ENCODE measurements at places on chromosomes 16 and 17. TPM values are rescaled to one million over a fixed set of nuclear protein-coding genes. Genes with fewer than 3 reads are reported as not detected.

GRCh38 chr16:4183237-4184037 lies 58.4 kb downstream of the SRL start:
- H3K36me3 ChIP-seq: no peaks in the 10 kb centered on the region
- H3K27me3 ChIP-seq: peaks cover 4% of the 10 kb centered on the region
- peak overlapping the region; percentile 95 for H3K27ac ChIP-seq
- peak; percentile 99 for DNase-seq
- peak overlapping the region; percentile 72 for H3K4me3 ChIP-seq

DNA sequence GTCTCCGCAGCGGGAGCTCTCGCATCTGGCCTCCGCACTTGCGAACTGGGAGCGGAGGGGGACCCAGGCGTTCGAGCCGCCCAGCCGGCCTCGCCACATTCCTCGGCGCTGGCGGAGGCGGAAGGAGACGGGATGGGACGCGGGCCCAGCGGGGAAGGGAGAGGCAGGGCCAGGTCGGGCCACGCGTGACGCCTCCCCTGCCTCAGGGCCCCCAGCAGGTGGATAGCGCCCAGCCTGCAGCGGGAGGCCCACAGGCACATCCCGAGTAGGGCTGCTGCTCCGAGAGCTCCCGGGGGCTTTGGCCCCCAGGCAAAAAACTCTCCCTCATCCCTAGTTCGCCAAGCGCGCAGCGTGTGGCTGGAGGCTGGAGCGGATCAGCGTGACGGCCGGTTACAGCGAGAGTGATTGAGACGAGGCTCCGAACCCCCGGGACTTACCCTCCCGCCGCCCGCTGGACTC lies 800 bp downstream of the PLEKHH3 start:
- peaks cover 4% of the 10 kb centered on the region for H3K27me3 ChIP-seq
- H3K4me3 ChIP-seq: peak overlapping the region; percentile 86
- H3K27ac ChIP-seq: peak overlapping the region; percentile 94
- H3K36me3 ChIP-seq: peaks cover 6% of the 10 kb centered on the region

GRCh38 chr17:27376637-27377547 lies 79.4 kb upstream of the KSR1 start:
- no peak overlapping the region for H3K27ac ChIP-seq
- DNase-seq: no peak
- no peaks in the 10 kb centered on the region for H3K27me3 ChIP-seq

DNA sequence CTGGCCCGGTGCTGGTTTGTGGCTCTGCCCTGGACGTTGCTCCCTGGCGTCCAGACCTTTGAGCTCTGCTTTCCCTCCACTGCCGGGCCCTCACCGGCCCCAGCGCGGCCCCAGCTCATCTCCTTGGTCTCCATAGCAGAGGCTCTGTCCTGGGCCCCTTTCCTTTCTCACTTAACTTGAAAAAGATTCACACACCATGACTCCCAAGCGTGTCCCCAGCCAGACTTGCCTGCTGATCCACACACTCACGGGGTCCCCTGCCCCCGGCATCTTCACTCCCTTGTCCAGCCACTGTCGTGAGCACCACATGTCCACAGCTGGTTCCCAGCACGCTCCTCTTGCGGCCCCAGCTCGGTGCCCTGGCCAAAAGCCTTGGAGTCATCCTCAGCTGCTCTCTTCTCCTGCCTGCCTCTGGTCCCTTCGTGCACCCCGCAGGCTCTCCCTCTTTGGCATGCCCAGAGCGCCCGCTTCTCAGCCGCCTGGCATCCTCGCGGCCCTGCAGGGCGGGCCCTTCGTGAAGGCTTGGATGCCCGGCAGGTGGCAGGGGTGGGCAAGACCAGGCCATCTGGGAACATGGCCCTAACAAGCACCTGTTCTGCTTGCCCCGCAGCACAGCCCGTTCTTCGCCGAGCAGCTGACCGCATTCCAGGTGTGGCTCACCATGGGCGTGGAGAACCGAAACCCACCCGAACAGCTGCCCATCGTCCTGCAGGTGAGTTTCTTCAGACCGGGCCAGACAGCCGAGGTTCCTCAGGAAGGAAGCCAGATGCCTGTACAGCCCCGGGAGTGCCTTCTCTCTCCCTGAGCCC lies 145.6 kb upstream of the CHMP6 start:
- H3K27ac ChIP-seq: no peak overlapping the region
- no peak for DNase-seq
- H3K36me3 ChIP-seq: peaks cover 25% of the 10 kb centered on the region
- no peaks in the 10 kb centered on the region for H3K27me3 ChIP-seq

DNA sequence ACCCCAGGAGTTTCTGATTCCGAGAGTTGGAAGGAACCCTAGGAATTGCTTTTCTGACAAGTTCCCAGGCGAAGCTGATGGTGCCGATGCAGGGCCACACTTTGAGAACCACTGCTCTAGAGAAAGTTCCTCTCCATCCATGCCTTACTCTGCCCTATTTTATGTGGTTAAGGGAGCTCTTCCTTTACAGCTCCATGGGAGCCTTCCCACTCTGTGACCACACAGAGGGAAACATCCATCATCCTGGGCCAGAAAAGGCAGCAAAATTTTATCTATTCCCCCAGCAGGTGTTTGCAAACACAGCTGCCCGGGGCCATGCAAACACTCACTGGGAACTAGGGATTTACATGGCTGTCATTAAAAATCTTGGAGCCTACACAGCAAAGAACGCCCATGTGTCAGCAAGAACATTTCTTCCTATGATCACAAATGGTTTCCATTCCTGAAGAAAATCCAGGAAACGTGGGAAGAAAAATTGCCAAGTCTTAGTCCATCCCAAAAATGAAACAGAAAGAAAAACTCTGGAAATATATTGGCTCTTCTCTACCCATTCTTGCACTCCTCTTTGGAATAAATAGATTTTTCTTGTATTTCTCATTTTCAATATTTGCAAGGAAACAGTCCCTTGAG lies 252.7 kb downstream of the PMP22 start:
- H3K4me3 ChIP-seq: no peak overlapping the region
- H3K4me1 ChIP-seq: no peaks in the 10 kb centered on the region
- peaks cover 21% of the 10 kb centered on the region for H3K27me3 ChIP-seq
- no peak for DNase-seq
- no peak overlapping the region for H3K27ac ChIP-seq
- no peaks in the 10 kb centered on the region for H3K36me3 ChIP-seq

DNA sequence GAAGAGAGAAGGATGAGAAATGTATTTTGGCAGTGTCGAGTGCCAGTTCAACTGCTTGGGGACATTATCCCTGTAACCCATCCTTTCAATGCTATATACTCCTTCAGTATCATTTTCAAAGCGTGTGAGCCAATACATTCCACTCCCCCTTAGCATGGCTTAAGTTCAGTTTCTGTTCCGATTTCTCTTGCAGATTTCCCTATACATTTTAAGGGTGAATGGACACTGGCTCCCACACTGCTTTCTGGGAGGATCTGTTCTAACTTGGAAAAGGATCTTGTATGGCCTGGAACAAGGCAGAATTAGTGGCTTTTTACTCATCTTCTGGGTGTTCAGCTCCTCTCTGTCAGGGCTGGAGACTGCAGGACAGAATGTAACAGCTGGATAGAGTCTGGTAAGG lies 333.8 kb downstream of the HAPSTR1 start:
- peaks cover 30% of the 10 kb centered on the region for H3K27me3 ChIP-seq
- H3K27ac ChIP-seq: no peak overlapping the region
- no peak overlapping the region for H3K4me3 ChIP-seq
- no peaks in the 10 kb centered on the region for H3K4me1 ChIP-seq
- H3K36me3 ChIP-seq: no peaks in the 10 kb centered on the region
- DNase-seq: no peak

DNA sequence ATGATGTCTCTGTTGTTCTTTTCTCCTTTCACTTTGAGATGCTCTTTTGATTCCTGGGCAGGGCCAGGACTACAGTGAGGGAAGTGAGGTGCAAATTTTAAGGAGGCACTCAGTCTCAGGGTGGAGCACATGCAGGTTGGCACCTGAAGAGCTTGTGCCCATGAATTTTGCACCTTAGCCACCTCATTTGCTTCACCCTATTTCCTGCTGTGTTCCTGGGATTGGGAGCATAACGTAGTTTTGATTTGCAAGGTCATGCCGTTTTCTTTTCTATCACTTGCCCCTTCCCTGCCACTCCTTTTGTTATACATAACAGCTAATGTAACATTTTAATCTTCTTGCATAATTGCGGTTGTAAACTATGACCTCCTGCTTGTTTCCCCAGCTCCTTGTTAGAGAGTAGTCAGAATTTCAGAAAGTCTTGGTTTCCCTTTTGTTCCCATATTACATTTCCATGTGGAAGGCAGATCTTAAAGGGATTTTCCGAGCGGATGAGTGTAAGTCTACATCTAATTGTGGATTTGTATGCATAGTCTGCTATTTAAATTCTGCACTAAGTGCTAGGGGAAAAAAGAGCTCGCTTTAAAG lies 9.8 kb downstream of the PMFBP1 start:
- H3K4me3 ChIP-seq: no peak overlapping the region
- DNase-seq: no peak
- peaks cover 4% of the 10 kb centered on the region for H3K36me3 ChIP-seq
- H3K27ac ChIP-seq: no peak overlapping the region
- H3K4me1 ChIP-seq: peaks cover 46% of the 10 kb centered on the region
- H3K27me3 ChIP-seq: no peaks in the 10 kb centered on the region

GRCh38 chr16:716200-716568 lies 1.3 kb downstream of the METRN start:
- DNase-seq: no peak
- H3K27me3 ChIP-seq: peaks cover 42% of the 10 kb centered on the region
- peaks cover 13% of the 10 kb centered on the region for H3K4me1 ChIP-seq
- H3K36me3 ChIP-seq: no peaks in the 10 kb centered on the region
- H3K4me3 ChIP-seq: peak overlapping the region; percentile 56

DNA sequence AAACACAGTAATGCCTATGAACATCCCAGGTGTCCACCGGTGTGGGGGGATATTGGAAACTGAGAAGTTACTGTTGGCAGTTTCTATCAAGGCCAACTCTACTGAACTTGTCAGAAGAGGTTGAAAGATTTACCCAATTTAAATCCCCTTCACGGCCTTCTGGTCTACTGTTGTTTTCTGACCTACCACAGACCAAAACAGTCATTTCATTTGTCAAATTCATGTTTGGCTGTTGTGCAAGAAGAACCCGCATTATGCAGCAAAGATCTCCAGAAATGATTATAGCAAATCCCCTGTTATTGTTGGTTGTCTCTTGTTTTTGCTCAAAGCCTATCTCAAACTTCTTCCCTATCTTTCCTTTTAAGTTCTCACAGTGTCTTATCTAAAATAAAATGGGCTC lies 73.1 kb upstream of the MAF start:
- no peak overlapping the region for H3K4me3 ChIP-seq
- no peaks in the 10 kb centered on the region for H3K4me1 ChIP-seq
- DNase-seq: no peak
- no peak overlapping the region for H3K27ac ChIP-seq

The SERPINF2 gene
- total RNA-seq: 0.44 TPM

The SLC6A4 gene
- total RNA-seq: 1.1 TPM

DNA sequence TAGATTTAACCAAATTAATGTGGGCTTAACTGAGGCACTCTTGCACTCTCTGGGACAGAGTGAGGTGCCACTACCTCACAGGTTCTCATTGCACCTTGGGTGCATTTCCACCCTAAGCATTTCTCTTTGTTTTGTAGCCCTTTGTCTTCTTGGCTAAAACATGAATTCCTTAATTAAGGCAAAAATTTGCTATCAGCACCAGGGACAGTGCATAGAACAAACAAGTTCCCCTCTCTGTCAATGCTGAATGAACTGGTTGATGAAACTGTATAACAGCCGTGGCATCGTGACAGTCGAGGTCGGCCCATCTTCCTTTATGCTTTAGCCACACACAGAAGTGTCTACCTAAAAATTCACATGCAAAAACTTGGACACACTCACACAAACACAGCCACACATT lies 74.8 kb downstream of the HS3ST2 start:
- no peak overlapping the region for H3K27ac ChIP-seq
- no peak overlapping the region for H3K4me3 ChIP-seq
- no peak for DNase-seq
- H3K27me3 ChIP-seq: peaks cover 8% of the 10 kb centered on the region
- H3K36me3 ChIP-seq: no peaks in the 10 kb centered on the region
